Activated CD8-positive, alpha-beta memory T cell treated with anti-CD3 and anti-CD28 coated beads for 4 hours (primary cell): ENCODE measurements at places on chromosomes 2 and 18.

DNA sequence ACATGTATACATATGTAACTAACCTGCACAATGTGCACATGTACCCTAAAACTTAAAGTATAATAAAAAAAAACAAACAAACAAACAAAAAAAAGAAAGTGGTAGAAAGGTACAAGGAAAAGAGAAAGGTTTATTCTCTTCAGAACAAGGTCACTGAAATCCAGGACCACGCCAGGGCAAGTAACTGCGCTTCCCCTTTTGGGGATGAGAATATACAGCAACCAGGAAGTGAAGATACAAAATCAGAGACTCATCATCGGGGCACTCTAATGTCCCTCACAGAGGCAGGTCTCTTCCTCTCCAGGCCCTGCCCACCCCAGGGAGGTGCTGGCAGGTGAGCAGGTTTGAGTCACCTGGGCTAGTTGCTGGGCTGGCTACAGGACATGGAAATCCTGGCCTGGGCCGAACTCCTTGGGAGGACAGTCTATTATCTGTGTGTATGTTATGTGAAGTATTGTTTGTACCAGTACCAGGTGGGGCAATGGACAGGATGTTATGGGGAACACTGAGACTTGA is 100.4 kb upstream of the GPR45 start:
- no peak for DNase-seq

- DNase-seq = no peak
Observed at GRCh38 chr2:172256886-172257285, 154.2 kb upstream of the DLX2 start.

GRCh38 chr2:101828257-101828656 is 130.8 kb downstream of the MAP4K4 start:
- no peak for DNase-seq

DNA sequence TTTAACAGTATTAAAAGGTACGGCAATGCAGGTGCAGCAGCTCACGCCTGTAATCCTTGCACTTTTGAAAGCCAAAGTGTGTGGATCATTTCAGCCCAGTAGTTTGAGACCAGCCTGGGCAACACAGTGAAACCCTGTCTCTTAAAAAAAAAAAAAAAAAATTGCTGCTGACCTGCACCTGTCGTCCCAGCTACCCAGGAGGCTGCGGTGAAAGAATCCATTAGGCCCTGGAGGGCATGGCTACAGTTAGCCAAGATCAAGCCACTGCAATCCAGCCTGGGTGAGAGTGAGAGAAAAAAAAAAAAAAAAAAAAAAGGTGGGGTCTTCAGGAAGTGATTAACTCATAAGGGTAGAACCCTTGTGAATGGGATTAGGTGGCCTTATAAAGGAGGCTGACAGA is 12.8 kb downstream of the CUL3 start:
- DNase-seq = no peak
